Femur (tissue), 1 donor: ENCODE measurements at places on chromosomes 3 and 15.

DNA sequence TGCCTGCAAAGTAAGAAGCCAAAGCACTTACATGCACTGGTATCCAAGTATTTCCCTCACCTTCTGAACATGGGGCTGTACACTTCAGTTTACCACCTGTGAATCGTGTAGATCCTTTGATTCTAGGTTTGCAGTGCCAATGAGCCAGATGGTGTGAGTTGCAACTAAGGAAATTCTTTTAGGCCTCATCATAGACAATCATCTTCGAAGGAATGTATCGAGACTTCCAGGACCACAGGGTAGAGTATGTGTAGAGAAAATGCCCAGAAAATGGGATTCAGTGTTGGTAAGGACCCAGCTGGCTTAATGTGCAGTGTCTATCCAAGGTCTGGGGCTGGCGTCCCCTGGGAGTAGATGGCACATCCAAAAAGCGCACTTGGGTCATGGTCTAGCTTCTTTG lies 323.2 kb upstream of the TPM1 start:
- DNase-seq: no peak

DNA sequence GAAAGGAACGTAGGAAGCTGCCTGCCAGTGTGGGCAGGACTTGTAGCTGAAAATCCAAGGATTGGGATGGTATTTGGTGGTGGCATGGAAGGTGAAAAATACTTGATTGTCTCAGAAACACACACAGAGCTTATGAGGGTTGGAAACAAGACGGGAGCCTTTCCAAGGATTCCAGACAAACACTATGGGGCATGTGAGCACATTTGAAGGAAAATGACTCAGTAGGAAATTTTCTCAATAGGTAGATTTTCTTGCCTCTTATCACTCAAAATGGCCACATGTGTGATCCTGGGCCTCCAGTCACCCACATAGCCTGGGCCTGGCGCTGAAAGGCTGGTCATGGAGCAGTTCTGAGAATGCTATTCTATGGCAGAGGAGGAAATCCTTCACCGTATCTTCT lies 47.4 kb downstream of the CCNL1 start:
- no peak for DNase-seq

GRCh38 chr15:96595951-96596350 lies 265.5 kb downstream of the NR2F2 start:
- DNase-seq: no peak

DNA sequence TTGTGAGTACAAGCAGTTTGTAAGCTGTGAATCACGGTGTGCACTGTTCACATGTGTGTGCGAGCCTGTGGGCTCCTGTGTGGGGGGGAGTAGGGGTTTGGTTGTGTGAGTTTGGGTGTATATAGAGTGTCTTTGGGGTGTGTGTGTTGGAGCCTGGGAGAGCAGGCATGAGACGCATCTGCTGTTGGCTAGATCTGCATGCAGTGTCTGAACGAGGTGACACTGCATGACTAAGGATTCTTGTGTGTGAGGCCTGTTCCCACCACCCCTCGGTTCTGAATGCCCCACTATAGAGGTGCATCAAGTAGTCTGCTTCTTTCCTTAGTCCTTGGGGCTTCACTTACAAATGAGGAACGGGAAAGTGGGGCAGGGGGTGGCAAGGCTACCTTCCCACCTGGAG lies 68.4 kb downstream of the MAGEF1 start:
- no peak for DNase-seq

GRCh38 chr15:48086576-48086975 lies 34.2 kb upstream of the SLC24A5 start:
- DNase-seq: peak; percentile 80
